ENCODE measurements at places on chromosomes 7 and 10.

- DNase-seq: no peak
Observed at GRCh38 chr10:123999261-123999660, 94.1 kb downstream of the CHST15 start.

DNA sequence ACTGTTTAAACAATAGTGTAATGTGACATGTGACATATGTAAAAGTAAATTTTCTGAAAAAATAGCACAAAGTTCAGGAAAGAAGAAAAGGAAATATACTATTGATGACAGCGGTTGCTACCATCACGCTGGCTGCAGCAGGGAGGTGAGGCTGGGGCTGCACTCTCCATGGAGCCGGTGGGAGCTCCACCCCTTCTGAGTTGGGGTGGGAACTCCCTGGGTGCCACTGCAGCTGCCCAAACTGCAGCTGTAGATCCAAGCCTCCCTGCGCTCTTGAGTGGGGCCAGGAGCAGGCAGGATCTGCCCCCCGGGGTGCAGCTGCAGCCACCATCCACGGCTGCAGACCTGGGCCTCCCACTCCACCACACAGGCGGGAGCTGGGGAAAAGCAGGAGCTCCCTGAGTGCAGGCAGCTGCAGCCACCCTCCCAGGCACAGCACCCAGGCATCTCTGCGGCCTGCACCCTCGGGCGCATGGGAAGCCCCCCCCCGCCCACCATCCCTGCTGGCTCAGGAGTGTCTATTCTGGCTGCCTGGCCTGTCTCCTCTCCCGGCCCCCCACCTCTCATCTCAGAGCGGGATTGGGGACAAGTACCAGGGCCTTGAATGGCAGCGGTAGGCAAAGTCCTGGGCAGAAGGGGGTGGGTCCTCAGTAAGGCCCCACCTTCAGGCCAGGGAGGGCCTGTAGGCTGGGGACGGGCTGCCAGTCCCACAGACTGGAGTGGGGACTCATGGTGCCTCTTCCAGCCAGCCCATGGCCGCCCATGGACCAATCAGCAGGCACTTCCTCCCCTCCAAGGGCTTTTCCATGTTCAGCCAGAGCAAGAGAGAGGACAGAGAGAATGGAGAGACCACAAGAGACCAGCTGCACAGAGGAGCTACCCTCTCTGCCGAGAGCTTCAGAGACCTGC, 50.1 kb downstream of the TNS3 start:
- DNase-seq: no peak

- DNase-seq: peak; percentile 57
Observed at GRCh38 chr7:100053215-100053614, 3.6 kb downstream of the ZSCAN21 start.

DNA sequence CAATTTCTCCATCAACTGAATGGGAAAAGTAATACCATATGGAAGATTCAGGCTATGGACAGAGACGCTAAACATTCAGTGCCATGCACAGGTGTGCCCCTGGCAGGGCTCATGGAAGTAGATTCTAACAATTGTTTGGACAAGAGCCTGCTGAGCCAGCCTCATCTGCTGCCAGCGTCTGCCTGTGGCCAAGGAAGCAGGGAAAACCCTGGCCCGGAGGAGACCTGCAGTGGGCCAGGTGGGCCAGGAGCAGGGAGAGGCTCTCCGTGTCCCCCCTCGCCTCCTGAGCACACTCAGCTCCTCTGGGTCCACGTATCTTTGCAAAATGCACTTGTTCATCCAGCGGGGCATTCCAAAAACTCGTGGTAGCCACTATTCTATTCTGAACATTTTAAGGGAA, 130.1 kb downstream of the TCERG1L start:
- DNase-seq: no peak

DNA sequence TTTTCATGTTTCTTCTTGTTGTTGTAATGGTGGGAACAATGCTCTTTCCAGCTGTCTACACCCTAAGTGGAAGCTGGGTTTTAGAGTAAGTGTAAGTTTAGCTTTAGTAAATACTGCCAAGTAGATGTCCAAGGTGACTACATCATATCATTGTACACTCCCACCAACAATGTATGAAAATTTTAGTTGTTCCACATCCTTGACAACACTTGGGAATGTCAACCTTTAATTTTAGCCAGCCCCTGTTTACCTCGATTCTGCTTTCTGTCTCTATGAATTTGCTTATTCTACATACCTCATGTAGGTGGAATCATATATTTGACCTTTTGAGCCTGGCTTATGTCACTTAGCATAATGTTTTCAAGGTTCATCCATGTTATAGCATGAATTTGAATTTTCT, 93.0 kb downstream of the MTPAP start:
- no peak for DNase-seq

DNA sequence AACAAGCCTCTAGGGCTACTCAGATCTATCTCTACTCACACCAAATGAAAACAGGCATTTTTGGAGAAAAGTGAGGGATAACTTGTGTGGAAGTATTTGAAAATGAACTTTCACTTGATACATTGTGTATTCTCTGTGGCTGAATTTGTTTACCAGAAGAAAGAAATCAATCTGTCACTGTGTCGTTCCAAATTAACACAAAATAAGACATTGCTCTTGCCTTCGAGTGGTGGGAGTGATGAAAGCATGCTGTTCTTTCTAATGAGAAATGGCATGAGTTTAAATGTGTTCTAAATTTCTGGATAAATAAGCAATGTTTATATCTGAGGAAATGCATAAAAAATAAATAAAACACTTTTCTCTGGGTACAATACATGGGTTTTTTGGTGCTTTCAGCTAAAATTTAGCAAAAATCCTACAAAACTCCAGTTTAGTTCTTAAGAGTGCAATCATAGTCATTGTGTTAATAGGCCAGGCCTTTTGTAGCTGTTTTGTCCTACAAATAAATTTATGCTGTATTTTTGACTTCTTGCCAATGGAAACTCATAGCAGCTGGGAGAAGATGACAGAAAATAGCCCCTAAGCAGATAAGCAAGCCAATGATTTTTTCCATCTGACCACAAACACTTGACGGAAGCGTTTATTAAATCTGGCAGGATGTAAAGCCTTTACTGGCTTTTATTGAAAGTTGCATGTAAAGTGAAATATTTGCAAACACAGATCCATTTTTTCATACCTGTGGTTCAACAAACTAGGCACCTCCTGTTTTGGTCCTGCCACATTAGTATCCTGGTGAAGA, 1064.1 kb upstream of the GHITM start:
- DNase-seq: no peak

- DNase-seq: no peak
Observed at GRCh38 chr10:47104786-47105385, 193.7 kb downstream of the PTPN20 start.

- no peak for DNase-seq
Observed at GRCh38 chr10:67618116-67618515, 77.9 kb downstream of the CTNNA3 start.

GRCh38 chr7:35805876-35806275, 5.0 kb downstream of the SEPTIN7 start:
- DNase-seq: no peak

DNA sequence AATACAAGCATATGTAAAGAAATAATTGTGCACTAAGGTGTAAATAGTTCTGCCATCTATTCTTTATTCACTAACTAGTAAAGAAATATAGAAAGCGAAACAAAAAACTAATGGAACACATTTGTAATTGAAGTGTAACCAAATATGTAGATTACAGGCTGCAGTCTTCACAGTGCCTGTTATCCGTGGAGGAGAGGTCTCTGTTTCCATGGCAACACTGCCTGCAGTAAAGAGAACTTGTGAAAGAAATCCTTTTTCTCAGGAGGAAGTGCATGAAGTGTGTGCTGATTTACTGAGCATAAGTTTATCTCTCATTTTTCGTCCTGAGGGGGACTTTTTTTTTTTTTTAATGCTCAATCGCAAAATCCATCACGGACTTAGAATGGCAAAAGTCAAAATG, 102.5 kb downstream of the APBB1IP start:
- DNase-seq: no peak

DNA sequence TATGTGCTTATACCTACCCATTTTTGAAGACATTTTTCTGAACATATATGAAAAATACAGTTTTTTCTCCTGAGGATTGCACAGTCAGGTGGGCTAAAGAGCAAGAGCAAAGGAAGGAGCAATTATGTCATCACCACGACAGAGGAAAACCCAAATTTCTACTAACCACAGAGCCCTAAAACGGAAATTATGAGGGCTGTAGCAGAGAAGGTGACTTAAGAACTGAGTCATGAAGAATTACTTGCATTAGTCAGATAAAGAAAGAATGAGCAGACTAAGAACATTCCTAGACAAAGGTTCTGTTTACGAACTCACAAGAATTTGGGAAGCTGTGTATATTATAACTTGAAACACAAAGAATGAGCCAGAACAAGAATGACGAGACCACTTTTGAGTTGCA, 974.4 kb downstream of the NXPH1 start:
- no peak for DNase-seq

DNA sequence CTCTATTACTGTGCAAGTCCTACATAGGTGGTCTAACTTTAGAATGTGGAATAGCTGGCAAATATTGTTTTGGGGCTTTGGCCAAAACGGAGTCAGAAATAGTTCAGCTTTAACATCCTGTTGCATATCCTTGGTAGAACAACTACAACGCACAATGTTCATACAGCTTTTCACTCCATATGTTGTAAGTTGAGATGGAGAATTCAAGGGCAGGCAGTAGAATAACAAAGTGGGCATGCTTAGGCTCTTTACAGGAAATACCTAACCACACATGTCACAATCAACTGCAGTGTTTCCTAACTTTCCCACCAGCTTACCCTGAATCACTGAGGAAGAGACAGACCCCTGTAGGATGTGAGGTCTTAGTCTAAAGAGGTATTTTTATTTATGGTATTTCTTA, 122.3 kb downstream of the PPP1R3A start:
- DNase-seq: no peak

GRCh38 chr10:125097409-125098070, 62.8 kb downstream of the CTBP2 start:
- no peak for DNase-seq

- DNase-seq: no peak
Observed at GRCh38 chr7:155722936-155723335, 78.5 kb downstream of the RBM33 start.

DNA sequence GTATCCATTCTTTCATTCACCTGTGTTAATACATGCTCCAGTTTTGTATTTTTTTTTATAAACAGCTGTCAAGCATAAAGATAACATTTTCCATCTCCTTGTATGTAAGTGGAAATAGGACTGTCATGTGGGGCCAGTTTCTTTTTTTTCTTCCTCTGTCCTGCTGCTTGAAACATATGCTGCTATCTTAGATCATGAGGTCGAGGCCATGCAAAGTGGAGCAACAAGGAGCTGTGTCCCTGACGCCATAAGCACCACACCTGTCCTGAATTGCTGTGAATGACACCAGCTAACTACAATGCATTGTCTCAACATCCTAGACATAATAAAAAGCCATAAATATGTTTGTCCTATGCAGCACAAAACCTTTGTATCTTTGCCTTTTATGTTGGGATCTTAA, 37.7 kb upstream of the SLC26A4 start:
- DNase-seq: no peak

DNA sequence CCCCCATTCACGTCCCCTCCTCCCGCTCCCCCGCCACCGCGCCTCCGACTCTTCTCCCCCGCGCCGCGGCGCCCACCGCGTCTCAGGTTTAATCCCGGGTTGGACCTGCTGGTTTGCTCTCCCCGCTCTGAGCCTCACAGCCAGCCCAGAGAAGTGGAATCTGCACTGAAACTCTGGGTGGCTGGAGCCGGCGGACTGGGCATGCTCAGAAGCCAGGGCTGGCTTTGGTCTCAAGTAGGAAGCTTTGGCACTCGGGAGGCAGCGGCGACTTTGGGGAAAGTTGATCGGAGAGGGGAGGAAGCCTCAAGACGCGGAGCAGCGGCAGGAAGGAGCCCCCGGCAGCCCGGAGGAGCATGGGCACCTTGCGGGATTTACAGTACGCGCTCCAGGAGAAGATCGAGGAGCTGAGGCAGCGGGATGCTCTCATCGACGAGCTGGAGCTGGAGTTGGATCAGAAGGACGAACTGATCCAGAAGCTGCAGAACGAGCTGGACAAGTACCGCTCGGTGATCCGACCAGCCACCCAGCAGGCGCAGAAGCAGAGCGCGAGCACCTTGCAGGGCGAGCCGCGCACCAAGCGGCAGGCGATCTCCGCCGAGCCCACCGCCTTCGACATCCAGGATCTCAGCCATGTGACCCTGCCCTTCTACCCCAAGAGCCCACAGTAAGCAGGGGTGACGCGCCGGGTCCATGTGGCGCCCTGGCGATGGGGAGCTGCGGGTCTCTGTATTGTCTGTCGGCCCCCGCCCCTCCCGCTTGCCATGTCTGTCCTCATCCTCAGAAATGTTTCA, at the start of gene PRKG1:
Gene PRKG1, plus strand, starts transcription at position 250 of the 791 bp plus-strand sequence.
- no peak for DNase-seq

- DNase-seq: no peak
Observed at GRCh38 chr7:27106181-27106900, 3.9 kb upstream of the HOXA2 start.

GRCh38 chr7:131032786-131033185, 294.9 kb upstream of the MKLN1 start:
- DNase-seq: no peak

- no peak for DNase-seq
Observed at GRCh38 chr7:80537091-80537490, 25.2 kb upstream of the GNAT3 start.

DNA sequence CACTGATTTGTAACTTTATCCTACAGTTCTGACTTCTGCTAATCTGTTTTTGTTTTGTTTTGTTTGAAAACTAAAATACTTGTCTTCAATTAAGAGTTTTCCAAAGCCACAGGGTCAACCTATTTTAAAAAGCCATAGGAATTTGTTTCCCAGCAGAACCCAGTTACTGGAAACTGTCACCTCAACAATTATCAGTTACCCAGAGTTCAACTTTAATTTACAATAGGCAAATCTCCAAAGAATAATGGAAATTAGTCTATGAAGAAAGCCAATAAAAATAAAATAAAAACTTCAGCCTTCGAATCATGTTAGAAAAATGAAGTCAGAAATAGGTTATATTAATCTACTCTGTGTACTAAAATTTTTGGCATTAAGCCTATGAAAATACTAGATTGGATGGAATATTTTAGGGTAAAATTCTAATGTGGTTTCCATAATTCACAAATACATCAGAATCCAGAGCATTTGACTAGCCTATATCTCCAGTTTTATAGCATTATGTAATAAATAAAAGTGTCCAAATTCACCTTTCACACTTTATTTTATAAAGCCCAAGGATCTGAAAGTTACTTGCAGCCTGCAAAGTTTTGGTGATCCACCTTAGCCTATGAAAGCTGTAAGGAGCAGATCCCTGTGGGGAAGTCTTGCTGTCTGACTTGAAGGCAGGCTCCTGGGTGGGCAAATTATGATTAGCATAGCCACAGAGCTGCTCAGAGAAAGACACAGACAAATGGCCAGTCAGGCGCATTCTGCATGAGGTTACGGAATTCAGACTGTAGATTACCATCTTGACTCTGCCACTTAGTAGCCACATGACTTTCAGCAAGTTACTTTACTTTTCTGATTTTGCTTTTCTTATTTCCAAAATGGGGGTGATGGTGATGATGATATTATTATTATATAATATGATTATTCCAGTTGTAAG, 250.0 kb upstream of the HGF start:
- DNase-seq: no peak

- no peak for DNase-seq
Observed at GRCh38 chr7:115678086-115678982, 352.2 kb downstream of the TFEC start.

All from CD4-positive, alpha-beta T cell treated with Interleukin-4 for 1 hour (primary cell).